ENCODE measurements at places on chromosomes 3 and 15. TPM values are rescaled to one million over a fixed set of nuclear protein-coding genes. Genes with fewer than 3 reads are reported as not detected.

Gene AGTR1
- total RNA-seq, result 16.8 TPM

Gene VIPR1
- total RNA-seq, result 10.7 TPM

Gene ZKSCAN7
- 3.1 TPM for total RNA-seq

Gene CLEC3B
- 150 TPM for total RNA-seq

Gene SPINK8
- total RNA-seq, result not detected

Gene LRRK1
- 7.6 TPM for total RNA-seq
